ENCODE measurements at places on chromosomes 11 and 22. TPM values are rescaled to one million over a fixed set of nuclear protein-coding genes. Genes with fewer than 3 reads are reported as not detected.

GRCh38 chr11:76335842-76336241 is 45.1 kb downstream of the THAP12 start:
- no peak for DNase-seq

DNA sequence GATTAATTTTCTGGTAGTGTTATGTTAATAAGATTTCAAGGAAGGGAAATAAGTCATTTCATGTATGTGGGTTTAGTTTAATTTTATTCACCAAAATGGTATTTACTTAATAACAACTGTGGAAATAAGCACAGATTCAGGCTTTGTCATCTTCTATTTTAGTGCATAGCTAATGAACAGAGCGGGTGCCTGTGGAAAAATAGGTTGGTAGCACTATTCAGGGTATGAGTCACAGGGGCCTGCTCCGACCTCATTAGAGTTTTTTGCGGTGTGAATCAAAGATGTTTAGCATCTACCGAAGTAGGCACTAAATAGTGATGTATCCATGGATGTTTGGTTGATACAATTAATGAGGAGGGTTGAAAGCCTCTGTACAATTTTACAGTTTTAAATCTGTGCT is 78.2 kb downstream of the FAT3 start:
- no peak for DNase-seq

DNA sequence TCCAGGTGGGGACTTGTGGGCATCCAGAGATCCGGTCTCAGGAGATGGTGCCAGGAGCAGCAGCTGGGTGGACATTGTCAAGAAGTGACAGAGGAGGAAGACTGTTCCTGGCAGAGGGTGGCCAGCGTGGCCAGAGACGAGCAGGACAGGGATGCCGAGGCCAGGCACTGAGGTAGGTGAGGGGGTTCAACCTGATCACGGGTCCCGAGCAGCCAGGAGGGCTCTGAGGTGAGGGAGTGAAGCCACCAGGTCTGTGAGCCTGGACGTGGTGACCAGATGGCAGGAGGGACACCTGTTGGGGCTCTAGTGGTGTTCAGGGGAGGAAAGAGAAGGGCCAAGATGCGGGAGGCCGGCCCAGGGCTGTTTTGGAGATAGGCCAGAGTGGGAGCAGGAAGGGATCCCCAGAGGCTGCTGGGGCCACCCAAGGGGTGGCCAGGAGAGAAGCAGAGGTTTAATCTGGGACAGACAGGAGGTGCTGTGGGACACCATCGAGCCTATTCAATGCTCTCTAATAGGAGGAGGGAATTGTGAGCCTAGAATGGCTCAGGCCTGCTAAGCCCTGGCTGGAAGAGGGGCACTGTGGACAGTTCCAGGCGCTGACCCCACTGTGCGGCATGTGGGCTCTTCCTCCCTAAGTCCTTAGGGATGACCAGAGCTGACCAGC is 6.3 kb downstream of the PPM1F start:
- no peak for DNase-seq

The OR51B5 gene
- 0.19 TPM for polyA plus RNA-seq

The JAML gene
- polyA plus RNA-seq, result 8.8 TPM

The SCGB1A1 gene
- polyA plus RNA-seq, result not detected
